ENCODE measurements at places on chromosomes 6 and 20.

DNA sequence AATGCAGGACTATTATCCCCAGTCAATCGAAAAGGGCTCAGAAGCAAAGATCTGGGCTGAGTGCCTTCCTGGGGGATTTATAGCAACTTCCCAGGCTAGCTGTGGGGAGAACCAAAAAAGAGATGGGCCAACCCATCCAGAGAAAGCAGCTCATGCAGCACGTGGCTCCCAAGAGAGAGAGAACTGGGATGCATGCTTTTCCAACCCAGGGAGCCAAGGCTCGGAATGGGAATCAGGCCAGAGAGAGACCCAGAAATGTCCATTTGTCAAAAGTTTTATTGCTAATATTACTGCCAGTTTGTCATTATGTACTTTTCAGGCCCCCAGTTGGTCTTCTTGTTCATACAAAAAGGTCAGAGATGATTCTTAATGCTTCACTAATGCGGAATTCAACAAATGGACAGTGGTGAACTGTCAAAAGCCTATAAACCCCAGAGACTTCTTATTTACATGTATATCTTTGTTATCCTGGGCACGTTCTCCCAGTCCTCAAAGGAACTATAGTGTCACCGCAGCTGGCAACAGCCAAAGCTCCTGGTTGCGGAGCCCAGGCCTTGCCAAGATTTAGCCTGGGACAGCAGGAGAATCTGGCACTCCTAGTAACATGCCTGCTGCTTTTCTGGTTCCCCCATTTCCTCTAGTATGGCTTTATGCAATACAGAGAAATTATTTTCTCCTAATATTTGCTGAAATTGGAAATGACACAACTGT is 139.1 kb upstream of the POU3F2 start:
- DNase-seq, result no peak

DNA sequence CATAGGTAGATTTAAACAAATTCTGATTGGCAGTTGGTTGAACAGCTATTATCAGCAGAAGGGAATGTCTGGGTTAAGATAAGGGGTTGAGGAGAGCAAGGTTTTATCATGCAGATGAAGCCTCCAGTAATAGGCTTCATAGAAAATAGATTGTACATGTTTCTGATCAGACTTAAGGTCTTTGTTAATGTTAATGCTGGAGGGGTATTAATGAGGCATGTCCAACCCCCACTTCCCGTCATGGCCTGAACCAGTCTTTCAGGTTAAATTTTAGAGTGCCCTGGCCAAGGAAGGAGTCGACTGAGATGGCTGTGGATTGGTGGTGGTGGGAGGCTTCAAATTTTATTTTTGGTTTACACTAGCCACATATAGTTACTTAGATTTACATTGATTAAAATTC is 3.4 kb downstream of the CLPSL1 start:
- DNase-seq, result no peak

GRCh38 chr6:145547594-145548335 is 187.6 kb downstream of the EPM2A start:
- no peak for DNase-seq

GRCh38 chr6:74199215-74199915 is 503.4 kb downstream of the CD109 start:
- DNase-seq, result no peak

- no peak for DNase-seq
These were observed 46.8 kb upstream of the PXDC1 start for GRCh38 chr6:3798055-3798919.

- DNase-seq, result no peak
These were observed 26.4 kb downstream of the RMND1 start for GRCh38 chr6:151425561-151425960.

DNA sequence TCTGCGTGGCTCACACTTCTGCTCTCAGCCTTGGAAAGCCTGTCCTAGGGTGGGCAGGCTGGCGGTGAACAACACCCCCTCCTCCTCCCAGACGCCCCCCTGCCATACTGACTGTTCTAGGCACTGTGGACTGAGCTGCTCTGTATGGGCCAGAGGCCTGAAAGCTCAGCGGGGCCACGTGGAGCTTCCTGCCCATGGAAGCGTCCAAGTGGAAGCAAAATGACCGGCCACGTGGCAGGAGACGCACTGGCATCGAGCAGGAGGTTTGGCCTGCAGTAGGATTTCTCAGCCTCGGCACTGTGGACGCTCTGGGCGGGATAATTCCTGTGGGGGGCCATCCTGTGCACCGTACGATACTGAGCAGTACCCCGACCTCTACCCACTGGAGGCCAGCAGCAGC is 88.7 kb downstream of the GRM4 start:
- DNase-seq, result no peak

DNA sequence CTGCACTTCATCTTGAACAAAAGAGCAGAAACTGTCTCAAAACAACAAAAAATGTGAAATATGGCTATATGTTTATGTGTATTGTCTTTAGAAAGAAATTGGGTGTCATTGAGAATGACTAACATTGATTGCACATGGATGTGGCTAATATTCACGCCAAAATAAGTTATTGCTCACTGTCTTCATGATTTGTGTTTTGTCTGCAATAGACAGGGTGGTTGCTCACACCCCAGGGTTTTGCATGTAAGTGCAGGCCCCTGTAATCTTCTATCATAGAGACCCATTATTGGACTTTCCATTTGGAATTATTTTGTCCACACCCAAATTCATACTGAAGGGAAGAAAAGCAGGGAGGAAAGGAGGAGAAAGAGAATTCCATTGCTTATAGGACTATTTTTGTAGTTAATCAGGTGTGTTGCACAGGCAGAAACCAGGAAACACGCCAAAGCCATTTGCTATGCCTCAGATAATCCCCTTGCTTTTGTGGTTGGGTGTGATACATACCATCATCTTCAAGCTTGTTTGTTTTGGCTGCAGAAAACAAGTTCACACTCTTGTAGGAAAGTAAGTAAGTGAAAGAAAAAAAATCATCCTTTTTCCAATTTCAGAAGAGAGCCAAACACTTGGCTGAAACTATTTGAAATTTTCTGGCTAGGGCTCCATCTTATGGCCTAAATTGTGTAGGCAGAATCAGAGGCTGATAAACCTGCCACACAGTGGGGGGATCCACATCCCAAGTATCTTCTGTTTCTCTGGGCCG is 214.1 kb downstream of the COL12A1 start:
- no peak for DNase-seq

GRCh38 chr6:16158943-16159557 is 30.2 kb downstream of the MYLIP start:
- no peak for DNase-seq

GRCh38 chr6:39792540-39793450 is 619 bp downstream of the DAAM2 start:
- no peak for DNase-seq

GRCh38 chr6:34423254-34423653 is 2.6 kb downstream of the RPS10 start:
- DNase-seq, result no peak

DNA sequence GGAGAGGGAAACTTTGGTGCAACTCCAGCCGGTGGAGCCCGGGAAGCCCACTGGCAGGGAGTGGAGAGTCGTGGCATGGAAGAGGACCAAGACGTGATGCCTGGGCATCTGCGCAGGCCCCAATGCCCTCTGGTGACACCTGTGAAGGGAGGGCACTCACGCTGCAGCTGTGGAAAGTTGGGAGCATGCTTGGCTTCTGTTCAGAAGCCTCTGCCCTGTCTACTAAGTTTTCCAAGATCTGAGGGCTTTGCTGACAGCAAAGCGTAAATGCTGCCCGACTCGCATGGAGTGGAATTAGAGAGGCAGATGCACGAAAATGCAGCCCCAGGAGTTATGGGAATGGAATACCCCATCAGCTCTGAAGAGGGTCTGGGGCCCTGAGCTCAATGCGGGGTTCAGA is 75.7 kb downstream of the SYNDIG1 start:
- no peak for DNase-seq

DNA sequence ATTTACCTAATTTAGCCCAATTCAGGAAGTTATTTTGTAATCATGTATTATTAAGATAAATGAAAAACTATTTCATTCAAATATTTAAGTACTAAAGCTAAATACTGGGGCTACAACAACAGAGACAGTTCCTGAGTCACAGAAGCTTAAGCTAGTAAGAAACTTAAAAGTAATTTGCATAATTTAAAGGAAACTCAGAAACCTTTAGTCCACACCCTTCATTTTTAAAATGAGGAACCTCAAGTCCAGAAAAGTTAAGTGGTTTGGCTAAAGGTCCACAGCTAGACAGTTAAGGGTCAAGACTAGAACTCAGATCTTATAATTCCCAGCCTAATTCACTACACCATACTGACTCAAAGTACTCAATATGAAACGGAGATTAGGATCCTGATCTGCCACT is 7.2 kb downstream of the LMBRD1 start:
- DNase-seq, result no peak

- no peak for DNase-seq
These were observed 523 bp downstream of the TMEM30A start for GRCh38 chr6:75283907-75284631.
